Fibroblast of lung (primary cell): ENCODE measurements at places on chromosomes 7 and 10.
A peak's percentile ranks its signal among the peaks of the same experiment; 100 is the strongest.

- peak; percentile 73 for DNase-seq
Measured at GRCh38 chr10:88989824-88990383, 694 bp upstream of the FAS start.

DNA sequence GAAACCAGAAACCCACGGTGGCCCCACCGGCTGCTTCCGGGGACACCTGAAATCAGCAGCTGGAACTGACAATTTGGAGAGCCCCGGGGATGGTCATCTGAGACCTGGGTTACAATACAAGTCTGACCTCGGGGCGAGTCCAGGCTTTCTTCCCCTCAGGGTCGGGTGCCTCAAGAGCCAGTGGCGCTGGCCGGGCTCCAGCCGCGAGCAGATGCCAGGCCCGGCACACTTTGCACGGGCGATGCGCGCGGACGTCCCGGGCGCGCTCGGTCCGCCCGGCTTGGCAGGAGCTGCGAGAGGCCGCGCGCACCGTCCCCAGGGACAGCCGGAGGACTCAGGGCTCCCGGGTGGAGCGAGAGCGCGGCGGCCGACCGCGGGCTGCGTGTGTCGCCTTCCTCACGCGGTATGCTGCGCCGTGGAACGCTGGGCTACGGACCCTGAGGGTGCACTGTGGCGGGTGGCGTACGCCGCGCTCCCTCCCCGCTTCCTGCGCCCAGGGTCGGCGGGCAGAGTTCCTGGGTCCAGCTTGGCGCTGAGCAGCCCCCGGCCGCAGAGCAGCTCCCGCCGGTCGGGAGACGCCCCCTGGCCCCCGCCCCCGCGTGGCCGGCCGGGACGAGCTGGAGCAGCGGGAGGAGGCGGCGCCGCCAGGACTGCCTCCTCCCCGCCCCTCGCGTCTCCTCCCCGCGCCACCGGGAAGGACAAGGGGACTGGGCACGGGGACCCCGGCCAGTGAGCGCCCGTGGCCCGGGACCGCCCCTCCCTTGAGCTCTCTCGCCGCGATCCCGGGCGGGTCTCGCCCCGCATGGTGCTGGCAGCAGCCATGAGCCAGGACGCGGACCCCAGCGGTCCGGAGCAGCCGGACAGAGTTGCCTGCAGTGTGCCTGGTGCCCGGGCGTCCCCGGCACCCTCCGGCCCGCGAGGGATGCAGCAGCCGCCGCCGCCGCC, at the start of gene RBM20:
Gene RBM20 (plus strand): TSS at position 684 of the 945 bp plus-strand sequence. CDS start 119 bp downstream, at position 803.
- peak; percentile 43 for DNase-seq

- DNase-seq: no peak
Measured at GRCh38 chr7:305410-306151, 15.6 kb downstream of the FOXL3 start.

DNA sequence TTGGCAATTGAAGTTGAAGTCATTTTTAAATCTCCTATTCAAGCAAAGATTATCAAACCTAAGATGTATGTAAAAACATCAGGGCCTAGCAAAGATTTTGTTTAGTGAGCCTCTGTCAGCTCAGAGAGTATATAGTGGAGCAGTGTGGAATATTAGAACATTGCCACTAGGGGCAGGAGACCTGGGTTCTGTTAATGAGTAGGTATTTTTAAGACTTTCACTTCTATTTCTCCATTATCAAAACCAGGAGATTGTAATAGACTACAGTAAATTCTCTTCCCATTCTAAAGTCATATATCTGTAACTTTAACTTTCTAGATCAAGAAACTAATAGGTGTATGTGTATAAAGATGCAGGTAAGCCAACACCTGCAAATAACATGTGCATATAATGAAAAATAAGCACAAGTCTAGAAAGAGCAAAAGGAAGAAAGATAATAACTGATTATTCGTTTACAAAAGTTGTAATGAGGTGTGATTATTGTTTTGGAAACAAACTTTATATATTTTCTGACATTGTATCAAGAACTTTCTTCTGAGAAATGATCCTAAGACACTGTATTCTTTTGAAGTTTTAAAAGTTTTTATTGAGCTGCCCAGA, 64.4 kb downstream of the KCND2 start:
- DNase-seq: peak; percentile 3

- no peak for DNase-seq
Measured at GRCh38 chr7:17489961-17490360, 191.5 kb downstream of the AHR start.

- peak; percentile 20 for DNase-seq
Measured at GRCh38 chr7:2482725-2483451, 6.7 kb upstream of the GRIFIN start.

DNA sequence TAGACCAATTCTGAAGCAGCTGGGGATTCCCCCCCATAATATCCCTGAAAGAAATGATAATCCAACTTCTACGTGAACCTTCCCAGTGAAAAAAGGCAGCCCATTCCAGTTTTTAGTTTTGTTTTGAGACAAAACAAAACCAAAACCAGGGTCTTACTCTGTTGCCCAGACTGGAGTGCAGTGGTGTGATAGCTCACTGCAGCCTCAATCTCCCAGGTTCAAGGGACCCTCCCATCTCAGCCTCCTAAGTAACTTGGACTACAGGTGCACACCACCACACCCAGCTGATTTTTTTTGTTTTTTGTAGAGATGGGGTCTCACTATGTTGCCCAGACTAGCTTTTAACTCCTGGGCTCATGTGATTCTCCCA, 12.5 kb upstream of the ARPC1A start:
- no peak for DNase-seq

- no peak for DNase-seq
Measured at GRCh38 chr10:43313901-43314300, 47.0 kb upstream of the RASGEF1A start.

- DNase-seq: no peak
Measured at GRCh38 chr7:152152267-152152666, 126.8 kb downstream of the GALNT11 start.

DNA sequence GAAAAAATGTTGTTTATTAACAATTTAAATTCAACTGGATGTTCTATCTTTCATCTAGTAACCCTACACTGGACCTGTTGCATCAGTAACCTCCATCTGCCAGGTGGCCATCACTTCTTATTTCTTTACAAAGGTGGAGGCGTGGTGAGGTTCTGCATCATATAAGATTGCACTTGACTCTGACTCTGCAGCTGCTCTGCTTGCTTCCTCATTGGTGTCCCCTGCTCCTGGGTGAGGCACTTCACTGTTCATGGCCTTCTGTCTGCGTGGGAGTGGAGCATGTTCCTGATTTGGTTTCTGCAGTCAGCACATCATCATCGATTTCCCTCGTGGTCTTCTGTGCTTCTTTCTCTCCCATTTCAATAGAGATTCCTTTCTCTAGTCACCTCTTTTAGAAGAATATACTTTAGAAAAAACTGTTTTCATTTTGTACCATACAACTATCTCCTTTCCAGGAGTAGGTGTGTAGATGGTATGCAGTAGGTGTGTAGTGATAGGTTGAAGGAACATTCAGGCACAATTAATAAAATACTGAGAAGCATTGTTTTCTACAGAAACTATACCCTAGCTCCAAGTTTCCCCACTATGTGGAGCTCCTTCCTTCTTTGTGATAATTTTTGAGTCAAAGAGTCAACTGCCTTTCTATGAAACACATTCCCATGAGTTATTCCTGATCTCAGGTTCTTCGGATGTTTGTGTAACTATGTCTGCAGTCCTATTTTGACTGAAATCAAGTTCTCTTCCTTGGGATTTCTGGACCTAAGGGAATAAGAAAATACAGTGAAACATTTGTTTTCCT, 231.7 kb upstream of the CNTNAP2 start:
- DNase-seq: no peak

- no peak for DNase-seq
Measured at GRCh38 chr10:29583674-29584073, 51.1 kb downstream of the SVIL start.

DNA sequence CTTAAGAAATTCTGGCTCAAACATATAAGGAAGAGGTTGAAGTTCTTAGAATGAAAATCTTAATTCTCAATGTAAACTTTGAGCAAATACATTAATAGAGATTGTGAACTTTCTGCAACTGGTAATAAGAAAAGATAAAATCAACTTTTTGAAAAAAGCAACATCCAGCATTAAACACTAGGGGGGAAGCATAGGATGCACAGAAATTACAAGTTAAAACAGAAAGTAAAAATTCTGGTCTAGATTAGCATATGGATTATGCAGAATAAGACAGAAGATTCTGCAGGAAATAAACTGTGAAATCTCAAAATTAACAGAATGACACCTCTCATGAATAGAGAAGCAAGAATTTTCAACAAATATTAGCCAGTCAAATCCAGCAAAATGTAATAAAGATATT, 38.0 kb upstream of the CAV2 start:
- DNase-seq: no peak

GRCh38 chr10:60433684-60434083, 44.0 kb upstream of the ANK3 start:
- peak; percentile 89 for DNase-seq

- DNase-seq: no peak
Measured at GRCh38 chr7:80435521-80435920, 76.3 kb downstream of the GNAT3 start.

GRCh38 chr7:117011419-117012260, 58.3 kb downstream of the ST7 start:
- no peak for DNase-seq

DNA sequence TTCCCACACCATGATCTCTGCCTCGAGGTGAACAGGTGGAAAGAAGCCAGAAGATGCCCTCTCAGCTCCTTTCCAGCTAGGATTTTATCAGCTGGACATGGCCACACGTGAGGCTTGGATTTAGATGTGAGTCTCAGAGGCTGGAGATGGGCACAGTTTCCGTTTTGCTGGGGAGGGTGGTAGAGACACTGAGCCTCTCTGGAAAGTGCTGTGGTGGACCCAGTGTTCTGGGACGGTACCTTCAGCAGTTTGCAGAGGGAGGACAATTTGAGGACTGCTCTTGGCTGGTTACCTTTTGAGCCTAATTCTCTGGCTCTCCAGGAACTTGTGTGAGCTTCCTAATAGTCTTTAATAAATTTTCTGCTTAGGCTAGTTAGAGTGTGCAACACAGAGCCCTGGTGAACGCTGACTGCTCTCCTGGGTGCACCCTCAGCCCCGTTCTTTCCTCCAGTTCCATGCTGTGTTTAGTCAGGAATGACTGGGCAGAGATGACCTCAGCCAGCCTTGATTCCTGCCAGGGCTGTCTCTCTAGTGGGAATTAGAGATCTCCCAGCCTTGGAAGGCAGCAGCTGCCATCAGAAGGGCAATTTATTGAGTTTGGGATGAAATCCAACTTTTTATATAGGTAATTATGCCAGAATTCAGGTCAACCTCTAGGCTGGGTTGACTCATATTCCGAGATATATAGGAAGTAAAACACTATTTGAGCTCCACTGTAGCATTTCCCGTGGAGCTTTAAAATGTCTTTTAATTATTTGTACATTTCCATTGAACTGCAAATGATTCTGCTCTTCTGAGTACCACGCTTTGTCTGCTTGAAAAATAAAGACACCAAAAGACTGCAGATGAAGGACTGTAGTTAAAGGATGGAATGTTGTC, 103.9 kb downstream of the GATA3 start:
- peak; percentile 48 for DNase-seq

- no peak for DNase-seq
Measured at GRCh38 chr10:126439942-126440341, 51.7 kb upstream of the ADAM12 start.

DNA sequence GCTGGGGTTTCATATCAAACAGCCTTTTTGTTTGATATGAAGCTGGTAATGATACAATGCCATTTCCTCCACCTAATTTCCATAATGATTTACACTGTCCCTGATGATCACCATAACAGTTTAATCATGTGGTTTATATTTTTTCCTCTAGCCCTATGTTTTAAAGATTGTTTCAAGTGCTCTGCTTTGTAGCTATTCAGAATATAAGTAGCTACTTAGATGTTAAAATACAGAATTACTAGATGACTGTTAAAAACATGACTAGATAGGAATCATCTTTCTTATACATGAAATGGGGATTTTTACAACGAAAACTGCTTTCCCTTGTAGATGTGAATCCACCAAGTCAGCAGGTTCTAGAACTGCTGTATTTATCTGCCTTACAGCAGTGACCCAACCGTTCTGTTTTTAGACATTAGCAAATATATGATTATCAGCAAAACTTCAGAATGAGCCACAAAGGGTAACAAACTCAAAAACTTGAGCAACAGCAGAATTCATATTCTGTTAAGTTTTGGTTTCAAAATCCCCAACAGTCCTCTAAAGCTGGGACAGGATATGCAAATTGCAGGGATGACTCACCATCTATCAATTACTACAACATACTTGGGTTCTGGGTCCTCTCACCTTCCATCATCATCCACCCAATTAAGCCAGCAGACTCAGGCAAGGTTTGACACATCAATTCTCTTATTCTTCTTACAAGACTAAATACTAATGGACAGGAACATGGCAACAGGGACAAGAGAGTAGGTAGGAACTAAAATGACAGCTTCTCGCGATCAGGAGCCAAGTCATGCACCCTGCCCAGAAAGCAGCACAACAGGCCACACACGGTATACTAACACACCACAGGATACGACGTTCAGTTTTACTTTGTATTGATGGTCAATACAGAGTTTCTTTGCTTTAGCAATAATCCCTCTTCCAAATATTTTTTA, 83.9 kb downstream of the PIP4K2A start:
- peak; percentile 64 for DNase-seq

- peak; percentile 90 for DNase-seq
Measured at GRCh38 chr10:132065491-132066105, at the start of gene JAKMIP3. Gene JAKMIP3, plus strand, starts transcription at chr10:132065946. Its CDS starts 38,863 bp downstream, at chr10:132104809.

GRCh38 chr10:79084012-79084971, 15.5 kb downstream of the ZMIZ1 start:
- DNase-seq: peak; percentile 89

GRCh38 chr10:77062381-77062780, 575.2 kb downstream of the KCNMA1 start:
- DNase-seq: no peak

GRCh38 chr10:49606981-49607535, 3.1 kb upstream of the SLC18A3 start:
- peak; percentile 48 for DNase-seq

- DNase-seq: no peak
Measured at GRCh38 chr10:30017556-30017955, 41.8 kb downstream of the JCAD start.

GRCh38 chr10:77849039-77849664, 77.4 kb downstream of the DLG5 start:
- no peak for DNase-seq

GRCh38 chr10:100628061-100628460, 92.3 kb downstream of the HIF1AN start:
- DNase-seq: no peak

DNA sequence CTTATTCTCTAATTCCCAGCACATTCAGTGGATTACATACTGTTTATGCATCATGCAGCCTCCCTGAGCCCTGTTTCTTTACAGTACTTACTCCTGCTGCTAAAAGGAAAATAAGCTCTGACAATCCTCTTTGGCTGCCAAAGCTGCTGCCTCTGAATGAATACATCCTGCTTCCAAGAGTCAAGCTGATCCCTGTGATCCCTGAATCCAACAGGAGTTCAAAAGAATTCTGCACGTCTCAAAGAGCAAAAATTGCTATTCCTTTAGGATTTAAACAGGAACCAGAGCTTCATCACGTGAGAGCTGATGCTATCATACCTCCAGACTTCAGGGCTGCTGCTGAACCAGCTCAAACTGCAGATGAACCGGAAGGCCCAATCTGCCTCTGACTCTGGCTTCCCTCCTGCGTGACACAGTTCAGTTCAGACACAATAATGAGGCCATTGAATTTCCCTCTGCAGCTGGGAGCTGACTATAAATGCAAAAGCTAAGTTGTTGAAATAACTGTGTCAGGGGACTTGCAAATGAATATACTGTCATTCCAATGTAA, 851.0 kb upstream of the PHF14 start:
- peak; percentile 1 for DNase-seq

GRCh38 chr7:95139922-95140321, 184.4 kb downstream of the PON1 start:
- DNase-seq: no peak
